ENCODE measurements at places on chromosomes 2 and 18.

DNA sequence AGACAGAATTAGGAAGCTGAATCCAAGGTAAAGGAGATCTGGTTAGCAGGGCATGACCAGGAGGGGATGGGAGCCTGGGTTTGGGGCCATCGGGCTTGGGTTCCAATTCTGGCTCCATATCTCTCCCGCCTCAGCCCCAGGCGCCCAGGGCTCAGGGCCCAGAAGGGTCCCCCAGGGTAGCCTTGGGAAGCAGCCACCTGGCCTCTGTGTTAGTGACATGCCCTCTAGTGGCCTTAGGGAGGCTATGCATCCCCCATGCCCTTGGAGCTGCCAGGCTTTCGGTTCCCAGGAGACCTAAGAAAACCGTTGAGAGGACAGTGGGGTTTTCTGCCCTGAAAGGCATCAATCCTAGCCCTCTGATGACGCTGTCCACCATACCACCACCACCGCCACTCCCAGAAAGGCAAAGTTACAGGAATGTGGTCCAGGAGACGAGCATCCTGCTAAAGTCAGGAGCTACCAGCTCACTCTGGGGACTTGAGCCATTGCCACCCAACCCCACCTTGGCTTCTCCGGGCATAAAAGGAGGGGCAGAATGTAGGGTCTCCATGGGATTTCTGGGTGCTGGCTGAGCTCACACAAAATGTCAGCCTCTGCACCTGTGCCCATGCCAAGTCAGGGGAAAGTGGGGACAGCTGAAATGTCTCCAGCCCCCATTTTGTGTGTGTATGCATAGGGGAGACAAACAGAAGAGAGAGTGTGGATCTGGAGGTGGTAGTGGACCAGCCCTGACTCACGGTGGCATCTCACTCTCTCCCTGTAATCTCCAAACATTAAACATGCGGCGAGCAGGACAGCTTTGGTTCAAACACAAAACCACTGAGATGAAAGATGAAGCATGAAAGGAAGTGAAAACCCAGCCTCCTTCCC is 56.5 kb downstream of the EMX1 start:
- DNase-seq, result no peak

- DNase-seq, result no peak
These were observed 324.6 kb downstream of the DYSF start for GRCh38 chr2:71777946-71778345.

DNA sequence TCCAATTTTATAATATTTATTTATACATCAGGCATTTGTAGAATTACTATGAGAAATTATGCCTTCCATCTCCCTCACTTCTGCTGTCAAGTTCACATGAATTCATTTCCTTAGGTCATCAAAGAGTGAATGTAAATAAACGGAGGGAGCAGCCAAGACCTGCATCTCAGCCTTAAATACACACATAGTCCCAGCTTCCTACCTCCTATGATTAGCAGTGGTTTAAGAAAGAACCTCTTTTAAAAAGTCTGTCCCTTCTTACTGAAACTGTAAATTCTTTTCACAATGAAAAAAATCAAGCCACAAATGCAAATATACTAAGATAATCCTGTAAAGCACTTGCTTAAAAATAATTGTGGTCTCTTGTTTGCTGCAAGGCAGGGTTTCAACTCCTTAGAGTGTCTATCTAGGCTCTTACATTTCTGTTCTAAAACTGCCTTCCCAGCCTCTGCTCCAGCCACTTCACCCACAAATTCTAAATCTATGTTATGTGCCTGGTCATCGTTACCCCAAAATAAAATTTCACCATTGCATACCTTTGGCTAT is 532.7 kb upstream of the FSHR start:
- DNase-seq, result no peak

GRCh38 chr18:60246606-60247005 is 126.0 kb downstream of the MC4R start:
- DNase-seq, result no peak

- no peak for DNase-seq
These were observed 55.2 kb upstream of the FAM136A start for GRCh38 chr2:70356941-70357683.

DNA sequence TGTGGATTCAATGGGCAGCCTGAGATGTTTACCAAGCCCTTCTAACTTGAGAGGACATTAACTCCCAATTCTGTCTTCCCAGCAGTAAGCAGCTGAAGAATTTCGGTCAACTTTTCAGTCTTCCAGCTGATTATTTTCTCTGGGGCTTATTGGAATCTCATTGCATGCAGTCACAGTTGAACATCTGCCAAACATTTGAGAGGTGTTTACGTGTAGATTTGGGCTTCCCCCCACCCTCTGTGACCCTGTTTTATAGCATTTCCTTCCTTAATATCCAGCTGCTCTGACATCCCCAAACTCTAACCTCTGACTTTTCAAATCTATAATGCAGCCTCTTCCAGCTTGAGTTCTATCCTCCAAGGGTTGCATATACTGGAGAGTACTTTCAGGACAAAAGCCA is 16.5 kb upstream of the VIT start:
- DNase-seq, result no peak

DNA sequence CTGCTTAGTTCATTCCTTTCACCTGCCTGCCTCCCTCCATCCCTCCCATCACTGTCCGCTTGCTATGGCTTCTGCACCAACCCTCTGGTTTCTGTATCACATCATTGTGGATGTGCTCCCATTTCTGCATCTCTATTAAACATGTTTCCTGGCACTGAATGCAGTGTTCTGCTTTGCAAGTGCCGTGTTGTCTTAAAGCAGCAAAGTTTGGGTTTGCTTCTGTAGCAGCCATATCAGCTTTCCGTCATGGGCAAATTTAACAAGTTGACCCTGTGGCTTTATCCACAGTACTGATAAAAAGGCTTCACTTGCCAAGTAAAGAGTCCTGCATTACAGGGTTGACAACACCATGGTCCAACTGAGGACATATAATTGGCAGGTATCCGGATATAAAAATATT is 165.5 kb downstream of the PTGR3 start:
- DNase-seq, result no peak

DNA sequence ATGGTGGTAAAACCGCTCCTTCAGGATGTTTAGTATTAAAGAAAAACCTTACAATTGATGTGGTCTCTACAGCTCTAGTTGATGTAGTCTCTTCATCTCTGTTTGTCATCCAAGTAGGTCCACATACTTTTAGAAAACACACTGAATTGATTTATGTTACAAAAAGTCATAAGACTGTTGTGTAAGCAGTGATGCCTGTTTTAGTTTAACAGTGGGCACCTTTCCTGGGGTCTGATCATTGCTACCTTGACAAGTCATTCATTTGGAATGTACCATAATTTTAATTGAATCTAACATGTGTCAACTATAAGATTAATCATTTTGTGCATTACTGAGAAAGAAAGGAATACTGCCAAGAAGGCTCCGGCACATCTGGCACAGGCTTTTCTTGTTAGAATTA is 34.3 kb downstream of the GIGYF2 start:
- no peak for DNase-seq

GRCh38 chr2:100736121-100736915 is 83.6 kb upstream of the NPAS2 start:
- DNase-seq, result no peak

GRCh38 chr18:70288171-70288850 is 534 bp upstream of the SOCS6 start:
- no peak for DNase-seq

DNA sequence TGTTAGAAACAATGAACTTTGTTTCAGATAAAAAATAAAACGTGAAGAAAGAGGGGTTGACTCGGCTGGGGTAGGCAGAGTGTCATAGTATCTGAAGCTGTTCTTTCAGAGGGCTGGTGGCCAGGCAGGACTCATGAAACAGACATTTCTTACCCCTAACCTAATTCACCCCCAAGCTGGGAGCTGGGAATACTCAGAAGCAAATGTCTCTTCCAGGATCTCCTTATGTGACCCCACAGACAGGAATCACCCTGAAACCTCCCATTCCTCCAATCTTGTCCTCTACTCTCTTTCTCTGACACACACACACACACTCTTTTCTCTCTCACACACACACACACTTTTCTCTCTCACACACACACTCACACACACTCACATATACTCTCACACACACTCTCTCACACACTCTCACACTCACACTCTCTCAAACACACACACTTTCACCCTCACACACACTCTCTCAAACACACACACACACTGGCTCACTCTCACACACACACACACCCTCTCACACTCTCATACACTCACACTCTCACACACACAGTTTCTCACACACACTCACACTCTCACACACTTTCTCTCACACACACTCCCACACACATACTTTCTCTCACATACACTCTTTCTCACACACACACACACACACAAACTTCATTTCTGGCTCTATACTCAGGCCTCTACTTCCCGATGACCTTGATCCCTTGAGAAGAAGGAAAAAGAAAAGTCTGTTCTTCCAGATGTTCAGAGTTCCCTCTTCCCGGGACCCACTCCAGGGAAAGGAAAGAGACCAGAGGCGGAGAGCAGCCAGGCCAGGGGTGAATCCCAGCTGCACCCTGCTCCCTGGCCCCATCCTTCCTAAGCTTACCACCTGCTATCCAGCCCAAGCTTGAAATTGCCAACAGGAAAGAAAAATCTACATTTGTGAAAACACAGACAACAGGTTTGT is 167.7 kb downstream of the TXNL1 start:
- DNase-seq, result no peak

GRCh38 chr2:213246497-213247281 is 37.6 kb upstream of the SPAG16 start:
- no peak for DNase-seq

DNA sequence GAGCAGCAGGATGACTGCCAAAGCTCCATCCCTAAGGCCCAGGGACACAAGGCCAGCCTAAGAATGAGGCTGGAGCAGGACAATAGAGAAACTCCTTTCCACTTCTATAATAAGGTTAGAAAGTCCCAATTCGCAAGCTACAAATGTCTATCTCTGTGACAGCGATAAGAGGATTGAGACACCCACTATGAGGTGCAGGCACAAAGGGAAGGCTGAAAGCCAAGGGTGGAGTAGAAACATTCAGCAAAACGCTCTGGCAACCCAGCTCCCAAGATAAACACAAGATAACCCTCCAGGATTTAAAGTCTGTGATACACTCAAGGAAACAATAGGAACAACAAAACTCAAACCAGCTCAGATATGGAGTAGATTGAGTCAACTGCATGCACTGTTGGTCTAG is 418.0 kb upstream of the UBE2E3 start:
- no peak for DNase-seq

DNA sequence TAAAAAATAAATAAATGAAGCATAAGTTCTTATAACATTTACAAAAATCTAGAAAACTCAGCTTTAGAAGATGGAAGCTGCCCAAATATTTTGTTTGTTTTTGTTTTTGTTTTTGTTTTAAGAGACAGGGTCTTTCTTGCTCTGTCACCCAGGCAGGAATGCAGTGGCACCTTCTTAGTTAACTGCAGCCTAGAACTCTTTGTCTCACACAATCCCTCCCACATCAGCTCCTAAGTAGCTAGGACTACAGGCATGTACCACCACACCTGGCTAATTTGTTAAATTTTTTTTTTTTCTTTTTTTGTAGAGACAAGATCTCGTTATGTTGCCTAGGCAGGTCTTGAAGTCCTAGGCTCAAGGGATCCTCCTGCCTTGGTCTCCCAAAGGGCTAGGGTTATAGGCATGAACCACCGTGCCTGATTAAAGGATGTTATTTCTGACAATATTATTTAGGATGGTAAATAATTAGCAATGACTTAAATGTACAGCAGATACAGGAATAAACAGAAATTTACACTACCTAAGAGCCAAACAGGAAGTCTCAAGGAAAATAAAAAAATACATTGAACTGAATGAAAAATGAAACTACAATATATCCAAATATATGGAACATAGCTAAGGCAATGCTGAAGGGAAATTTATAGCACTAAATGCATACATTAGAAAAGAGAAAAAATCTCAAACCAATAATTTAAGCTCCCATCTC is 17.2 kb downstream of the SESTD1 start:
- DNase-seq, result no peak

DNA sequence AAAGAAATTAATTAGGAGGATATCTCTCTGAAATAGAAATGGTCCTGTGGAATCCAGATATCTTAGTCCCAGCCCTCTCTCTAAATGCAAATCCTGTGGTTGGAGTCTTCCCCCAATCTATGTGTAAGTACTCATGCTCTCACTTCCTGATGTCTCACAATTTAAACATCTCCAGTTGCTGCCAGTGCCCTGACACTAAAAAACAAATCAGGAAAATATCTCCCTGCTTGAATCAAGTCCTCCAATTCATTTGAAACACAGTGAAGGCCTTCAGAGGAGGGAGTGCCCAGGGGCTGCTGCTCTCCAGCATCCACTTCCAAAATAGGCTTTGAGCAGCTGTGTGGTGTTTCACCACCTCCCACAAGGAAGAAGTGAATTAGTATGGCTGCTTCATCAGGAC is 413.8 kb downstream of the RAD51AP2 start:
- DNase-seq, result no peak

DNA sequence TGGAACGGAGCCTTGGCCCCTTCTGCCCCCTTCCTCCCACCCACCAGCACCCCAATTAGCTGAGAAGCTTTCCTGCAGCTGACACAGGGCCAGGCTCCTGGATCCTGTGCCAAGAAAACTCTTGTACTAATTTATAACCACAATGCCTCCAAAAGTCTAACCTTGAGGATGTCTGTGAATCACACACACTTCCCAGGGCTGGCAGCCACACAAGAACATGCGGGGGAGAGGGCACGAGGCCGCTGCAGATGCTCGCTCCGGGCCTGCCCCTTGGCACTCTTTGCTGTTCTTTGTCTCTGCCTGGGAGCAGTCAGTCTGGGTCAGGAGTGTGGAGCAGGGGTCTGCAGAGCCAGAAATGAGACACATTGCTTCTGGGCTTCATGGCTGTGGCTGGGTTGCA is 62.7 kb upstream of the KIF5C start:
- DNase-seq, result no peak

DNA sequence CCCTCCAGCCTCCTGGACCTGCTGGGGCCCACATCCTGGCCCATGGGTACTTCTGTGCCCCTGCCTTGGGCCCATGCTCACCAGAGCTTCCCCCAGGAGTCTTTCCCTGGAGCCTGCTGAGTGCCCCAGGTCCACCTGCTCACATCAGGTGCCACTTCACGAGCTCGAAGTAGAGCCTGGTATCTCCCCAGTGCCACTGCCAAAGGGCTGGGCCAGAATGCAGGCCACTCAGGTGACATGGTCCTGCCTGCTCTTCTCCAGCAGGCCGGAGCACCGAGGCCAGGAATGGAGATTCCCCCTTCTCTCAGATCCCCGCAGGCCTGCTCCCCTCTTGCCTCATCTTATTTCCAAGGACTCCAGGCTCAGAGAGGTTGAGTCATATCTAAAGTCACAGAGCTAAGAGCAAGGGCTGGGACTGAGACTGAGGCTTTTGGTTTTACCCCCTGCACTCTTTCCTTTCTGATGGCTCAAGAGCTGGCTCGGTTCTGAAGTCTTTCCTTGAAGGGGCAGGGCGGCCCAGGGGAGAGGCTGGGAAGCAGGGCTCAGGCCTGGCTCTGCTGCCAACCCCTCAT is 79.2 kb downstream of the HS1BP3 start:
- no peak for DNase-seq

GRCh38 chr18:73933685-73934084 is 213.9 kb downstream of the FBXO15 start:
- DNase-seq, result no peak

- DNase-seq, result no peak
These were observed 2.5 kb downstream of the MYCN start for GRCh38 chr2:15942711-15943345.

- no peak for DNase-seq
These were observed 36.8 kb downstream of the CHST10 start for GRCh38 chr2:100380681-100381080.
